ENCODE measurements at places on chromosomes 11 and 22.

- no peak for DNase-seq
- H3K27ac ChIP-seq: no peak overlapping the region
- no peaks in the 10 kb centered on the region for H3K36me3 ChIP-seq
- H3K4me1 ChIP-seq: peaks cover 16% of the 10 kb centered on the region
- H3K4me3 ChIP-seq: no peak overlapping the region
- peaks cover 17% of the 10 kb centered on the region for H3K27me3 ChIP-seq
These were observed 2.4 kb upstream of the SLC15A3 start for GRCh38 chr11:60954421-60954820.

DNA sequence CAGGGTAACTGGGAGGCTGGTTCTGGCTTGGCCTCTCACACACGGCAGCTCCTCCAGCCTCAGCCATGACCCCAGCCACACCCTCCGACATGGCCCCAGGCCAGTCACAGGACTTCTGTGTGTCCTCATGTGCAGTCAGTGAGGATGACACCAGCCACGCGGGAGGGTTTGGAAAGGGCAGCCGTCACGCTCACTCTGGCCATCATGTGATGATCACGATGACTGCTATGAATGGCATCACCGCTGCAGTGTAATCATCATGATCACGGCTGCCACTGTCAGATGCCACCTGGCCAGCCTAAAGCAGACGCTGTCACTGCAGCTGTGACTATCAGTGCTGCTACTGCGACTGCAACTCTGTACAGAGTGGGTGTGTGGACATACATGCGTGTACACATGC lies 640.9 kb downstream of the BRD1 start:
- H3K4me1 ChIP-seq: no peaks in the 10 kb centered on the region
- H3K4me3 ChIP-seq: no peak overlapping the region
- no peak overlapping the region for H3K27ac ChIP-seq
- DNase-seq: no peak
- peaks cover 7% of the 10 kb centered on the region for H3K36me3 ChIP-seq

- no peaks in the 10 kb centered on the region for H3K27me3 ChIP-seq
- H3K36me3 ChIP-seq: peaks cover 2% of the 10 kb centered on the region
- DNase-seq: no peak
- no peak overlapping the region for H3K27ac ChIP-seq
- no peak overlapping the region for H3K4me3 ChIP-seq
- H3K4me1 ChIP-seq: peaks cover 7% of the 10 kb centered on the region
These were observed 18.7 kb downstream of the ALG12 start for GRCh38 chr22:49899530-49899929.

DNA sequence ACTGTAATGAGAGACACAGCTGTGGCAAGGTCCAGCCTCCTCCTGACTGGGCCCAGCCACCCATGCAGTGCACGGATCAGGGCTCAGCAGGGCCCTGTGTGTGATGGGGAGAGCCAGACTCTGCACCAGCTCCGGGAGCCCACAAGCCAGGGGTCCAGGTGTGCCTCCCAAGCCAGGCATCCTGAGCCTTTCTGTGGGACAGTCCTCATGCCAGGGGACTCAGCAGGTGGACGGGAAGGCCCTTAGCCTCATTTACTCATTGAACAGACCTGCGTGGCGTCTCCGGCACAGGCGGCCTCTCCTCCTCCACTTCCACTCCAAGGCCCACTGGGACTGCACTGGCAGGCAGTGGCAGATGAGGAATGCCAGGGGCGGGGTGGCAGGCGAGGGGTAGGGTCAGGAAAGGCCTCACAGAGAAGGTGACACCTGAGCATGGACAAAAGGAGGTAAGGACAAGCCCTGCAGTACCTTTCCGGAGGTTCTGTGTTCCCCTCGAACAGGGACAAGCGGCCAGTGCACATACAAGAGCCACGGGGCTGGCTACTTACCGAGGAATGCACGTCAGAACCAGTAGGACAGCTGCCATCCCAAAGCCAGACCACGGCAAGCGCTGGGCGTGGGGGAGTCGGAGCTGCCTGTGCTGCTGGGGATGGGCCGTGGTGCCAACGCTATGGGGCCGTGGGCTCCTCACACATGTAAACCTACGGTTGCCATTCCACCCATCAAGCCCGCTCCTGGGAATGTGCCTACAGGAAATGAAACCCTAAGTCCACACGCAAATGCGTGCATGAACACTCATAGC lies 52.7 kb downstream of the IGF2 start:
- H3K27ac ChIP-seq: no peak overlapping the region
- no peak for DNase-seq
- no peaks in the 10 kb centered on the region for H3K4me1 ChIP-seq
- no peaks in the 10 kb centered on the region for H3K27me3 ChIP-seq
- no peak overlapping the region for H3K4me3 ChIP-seq
- H3K36me3 ChIP-seq: no peaks in the 10 kb centered on the region

- H3K27me3 ChIP-seq: peaks cover 28% of the 10 kb centered on the region
- H3K4me3 ChIP-seq: no peak overlapping the region
- no peak for DNase-seq
- peaks cover 2% of the 10 kb centered on the region for H3K4me1 ChIP-seq
These were observed 135.3 kb upstream of the TEAD1 start for GRCh38 chr11:12538889-12539421.

GRCh38 chr22:40221055-40221414 lies 43.3 kb downstream of the TNRC6B start:
- H3K4me3 ChIP-seq: no peak overlapping the region
- no peak overlapping the region for H3K27ac ChIP-seq
- DNase-seq: no peak
- peaks cover 63% of the 10 kb centered on the region for H3K4me1 ChIP-seq

DNA sequence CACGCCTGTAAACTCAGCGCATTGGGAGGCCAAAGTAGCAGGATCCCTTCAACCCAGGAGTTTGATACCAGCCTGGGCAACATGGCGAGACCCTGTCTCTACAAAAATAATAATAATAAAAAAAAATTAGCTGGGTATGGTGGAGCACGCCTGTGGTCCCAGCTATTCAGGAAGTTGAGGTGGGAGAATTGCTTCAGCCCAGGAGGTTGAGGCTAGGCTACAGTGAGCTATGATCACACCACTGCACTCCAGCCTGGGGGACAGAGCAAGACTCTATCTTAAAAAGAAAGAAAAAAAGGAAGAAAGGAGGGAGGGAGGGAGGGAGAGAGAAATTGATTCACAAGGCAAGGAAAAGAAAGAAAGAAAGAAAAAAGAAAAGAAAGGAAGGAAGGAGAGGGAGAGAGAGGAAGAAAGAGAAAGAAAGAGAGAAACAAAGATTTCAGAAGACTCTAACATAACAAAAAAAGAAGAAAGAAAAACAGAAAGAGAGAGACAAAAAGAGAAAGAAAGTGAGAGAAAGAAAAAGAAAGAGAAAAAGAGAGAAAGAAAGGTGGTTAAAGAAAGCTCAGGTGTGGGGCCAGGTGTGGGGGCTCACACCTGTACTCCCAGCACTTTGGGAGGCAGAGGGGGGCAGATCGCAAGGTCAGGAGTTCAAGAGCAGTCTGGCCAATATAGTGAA lies 37.3 kb upstream of the MYH9 start:
- no peak for DNase-seq
- H3K4me3 ChIP-seq: no peak overlapping the region

DNA sequence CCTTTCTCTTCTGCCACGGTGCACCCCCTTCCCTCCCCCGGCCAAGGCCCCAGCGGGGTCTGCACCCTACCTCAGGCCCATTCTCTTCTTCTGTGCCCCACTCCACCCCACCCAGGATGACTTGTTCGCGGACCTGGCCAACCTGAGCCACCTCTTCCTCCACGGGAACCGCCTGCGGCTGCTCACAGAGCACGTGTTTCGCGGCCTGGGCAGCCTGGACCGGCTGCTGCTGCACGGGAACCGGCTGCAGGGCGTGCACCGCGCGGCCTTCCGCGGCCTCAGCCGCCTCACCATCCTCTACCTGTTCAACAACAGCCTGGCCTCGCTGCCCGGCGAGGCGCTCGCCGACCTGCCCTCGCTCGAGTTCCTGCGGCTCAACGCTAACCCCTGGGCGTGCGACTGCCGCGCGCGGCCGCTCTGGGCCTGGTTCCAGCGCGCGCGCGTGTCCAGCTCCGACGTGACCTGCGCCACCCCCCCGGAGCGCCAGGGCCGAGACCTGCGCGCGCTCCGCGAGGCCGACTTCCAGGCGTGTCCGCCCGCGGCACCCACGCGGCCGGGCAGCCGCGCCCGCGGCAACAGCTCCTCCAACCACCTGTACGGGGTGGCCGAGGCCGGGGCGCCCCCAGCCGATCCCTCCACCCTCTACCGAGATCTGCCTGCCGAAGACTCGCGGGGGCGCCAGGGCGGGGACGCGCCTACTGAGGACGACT lies 15.9 kb downstream of the RTN4RL2 start:
- peak overlapping the region; percentile 84 for H3K4me3 ChIP-seq
- peaks cover 27% of the 10 kb centered on the region for H3K4me1 ChIP-seq
- peaks cover 27% of the 10 kb centered on the region for H3K27me3 ChIP-seq
- DNase-seq: no peak
